Fibroblast of lung (primary cell): ENCODE measurements at places on chromosomes 16 and 17.

- no peak for DNase-seq
Observed at GRCh38 chr16:57531635-57532265, 4.6 kb downstream of the CCDC102A start.

DNA sequence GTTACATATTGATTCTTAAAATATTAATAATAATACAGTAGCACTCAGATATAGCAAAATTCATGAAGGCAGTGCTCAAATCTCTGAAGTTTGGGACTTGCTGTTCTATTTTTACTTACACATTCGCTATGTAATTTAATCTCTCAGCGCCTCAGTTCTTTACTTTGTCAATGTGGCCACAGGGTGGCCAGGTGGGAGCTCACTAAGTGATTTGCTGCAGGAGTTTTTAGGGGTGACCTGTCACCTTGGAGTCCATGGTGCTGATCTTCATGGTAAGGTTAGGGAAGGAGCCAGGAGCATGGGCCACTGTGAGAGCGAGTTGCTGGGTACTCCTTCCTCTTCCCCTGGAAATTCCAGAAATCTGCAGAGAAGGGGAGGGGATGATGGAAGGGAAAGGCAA lies 28.1 kb downstream of the VWA3A start:
- DNase-seq: no peak

DNA sequence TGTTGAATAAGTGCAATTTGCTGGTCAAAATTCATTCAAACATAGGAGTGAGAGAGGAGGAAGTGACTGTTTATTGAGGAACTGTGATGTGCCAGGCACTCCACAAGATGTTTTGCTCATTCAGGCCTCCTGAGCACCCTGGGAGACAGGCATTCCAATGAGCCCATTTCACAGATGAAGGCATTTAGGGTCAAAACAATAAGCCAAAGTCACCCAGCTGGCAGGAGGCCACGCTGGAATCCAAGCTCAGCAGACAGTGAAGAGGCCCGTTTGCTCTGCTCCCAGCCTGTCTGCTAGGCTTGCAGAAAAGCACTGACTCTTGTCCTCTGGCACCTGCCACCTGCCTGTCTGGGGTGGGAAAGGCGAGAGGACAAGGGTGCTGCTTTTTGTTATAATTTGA lies 10.1 kb upstream of the SLC25A39 start:
- no peak for DNase-seq

DNA sequence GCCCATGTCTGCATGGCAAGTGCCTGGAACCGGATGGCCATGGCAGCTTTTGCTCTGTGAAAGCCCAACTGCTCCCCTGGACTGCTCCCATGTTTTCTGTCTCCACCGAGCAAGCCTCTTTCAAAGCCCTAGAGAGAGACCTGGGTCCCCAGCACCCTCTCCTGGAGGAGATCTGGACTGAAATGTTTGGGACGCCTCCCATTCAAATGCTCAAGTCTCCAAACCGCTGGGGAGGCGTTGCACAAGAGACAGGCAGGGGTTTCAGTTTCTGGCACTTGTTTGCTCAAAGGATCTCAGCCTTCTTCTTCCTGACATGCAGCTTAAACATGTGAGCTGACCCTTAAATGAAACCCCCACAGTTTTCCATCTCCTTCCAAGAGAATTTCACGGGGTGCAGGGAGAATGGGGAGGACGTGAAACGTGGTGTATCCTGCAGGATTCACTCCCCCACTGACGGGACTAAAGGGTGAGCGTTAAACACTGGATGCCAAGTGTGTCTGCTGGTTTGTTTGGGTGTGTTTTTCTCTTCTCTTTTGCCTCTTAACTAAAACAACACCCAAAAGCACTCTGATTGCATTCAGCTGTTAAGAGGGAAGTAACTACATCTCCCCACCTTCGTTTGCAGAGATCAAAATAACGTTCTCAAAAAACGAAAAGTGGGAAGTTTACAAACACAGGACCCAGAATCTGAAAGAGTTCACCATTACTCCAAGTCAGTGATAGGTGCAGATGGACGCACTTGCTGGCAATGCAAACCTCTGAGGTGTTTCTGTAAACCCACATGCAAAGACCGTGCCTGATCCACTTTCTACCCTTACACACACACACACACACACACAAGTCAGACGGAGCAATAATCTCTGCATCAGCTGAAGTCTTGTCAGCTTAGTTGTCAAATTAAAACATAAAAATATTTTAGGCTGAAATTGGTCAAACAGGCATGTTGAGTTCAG lies 256.9 kb downstream of the C16orf95 start:
- DNase-seq: peak; percentile 83

- DNase-seq: no peak
Observed at GRCh38 chr16:75028544-75029135, 29.8 kb downstream of the ZNRF1 start.

GRCh38 chr17:53193044-53193443 lies 629.7 kb upstream of the KIF2B start:
- no peak for DNase-seq

DNA sequence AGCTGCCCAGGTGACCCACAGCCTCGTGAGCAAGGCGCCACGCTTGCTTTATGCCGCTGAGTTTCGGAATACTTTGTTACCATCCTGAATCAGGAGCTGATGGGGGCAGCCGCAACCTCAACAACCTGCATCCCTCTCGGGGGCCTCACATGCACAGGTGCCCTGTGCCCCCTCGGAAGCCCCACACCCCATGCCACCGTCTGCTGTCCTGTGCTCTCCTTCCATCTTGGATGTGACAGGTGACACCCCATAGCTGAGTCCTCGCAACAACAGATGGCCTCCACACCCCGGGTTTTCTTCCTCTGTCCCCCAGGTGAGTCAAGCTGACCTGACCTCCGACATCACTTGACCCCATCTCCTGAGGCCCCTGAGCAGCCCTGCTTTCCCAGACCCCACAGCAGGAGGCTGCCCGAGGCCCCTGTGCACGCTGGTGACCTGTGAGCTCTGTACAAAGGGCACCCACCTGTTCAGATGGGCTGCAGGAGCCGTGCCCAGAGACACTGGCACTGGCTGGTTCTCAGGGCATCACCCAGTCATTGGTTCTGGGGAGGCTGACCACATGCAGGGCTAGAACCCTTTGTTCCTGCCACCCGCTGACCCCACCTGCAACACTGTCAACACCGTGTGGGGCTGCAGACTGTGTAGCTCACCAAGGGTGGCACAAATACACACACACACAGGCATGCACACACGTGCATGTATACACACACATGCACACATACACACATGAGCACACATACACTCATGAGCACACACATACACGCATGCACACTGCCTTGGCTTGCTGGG lies 57.7 kb downstream of the RMI2 start:
- no peak for DNase-seq

GRCh38 chr17:27650836-27651235 lies 19.8 kb downstream of the LGALS9 start:
- no peak for DNase-seq

- no peak for DNase-seq
Observed at GRCh38 chr17:40540448-40540847, 24.8 kb downstream of the CCR7 start.

- no peak for DNase-seq
Observed at GRCh38 chr16:68972013-68972412, 128.7 kb downstream of the TANGO6 start.

- DNase-seq: no peak
Observed at GRCh38 chr16:16973707-16974591, 496.8 kb downstream of the XYLT1 start.

DNA sequence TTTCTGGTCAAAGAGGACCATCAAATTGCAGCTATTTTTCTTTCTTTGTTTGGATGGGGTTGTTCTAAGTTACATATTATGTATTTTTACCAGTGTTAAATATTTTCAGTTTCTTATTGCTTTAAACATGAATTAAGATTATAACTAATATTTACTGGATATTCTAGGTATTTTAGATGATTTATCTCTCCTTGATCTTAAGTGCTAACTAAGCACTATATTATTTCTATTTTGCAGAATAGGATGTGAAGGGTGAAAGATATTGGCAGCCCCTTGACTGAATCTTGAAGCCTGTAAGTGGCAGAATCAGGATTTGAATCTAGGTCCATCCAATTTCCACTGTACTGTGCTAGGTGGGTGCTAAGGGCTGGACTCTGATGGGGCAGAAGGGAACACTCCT lies 307.3 kb upstream of the CCL2 start:
- DNase-seq: no peak

DNA sequence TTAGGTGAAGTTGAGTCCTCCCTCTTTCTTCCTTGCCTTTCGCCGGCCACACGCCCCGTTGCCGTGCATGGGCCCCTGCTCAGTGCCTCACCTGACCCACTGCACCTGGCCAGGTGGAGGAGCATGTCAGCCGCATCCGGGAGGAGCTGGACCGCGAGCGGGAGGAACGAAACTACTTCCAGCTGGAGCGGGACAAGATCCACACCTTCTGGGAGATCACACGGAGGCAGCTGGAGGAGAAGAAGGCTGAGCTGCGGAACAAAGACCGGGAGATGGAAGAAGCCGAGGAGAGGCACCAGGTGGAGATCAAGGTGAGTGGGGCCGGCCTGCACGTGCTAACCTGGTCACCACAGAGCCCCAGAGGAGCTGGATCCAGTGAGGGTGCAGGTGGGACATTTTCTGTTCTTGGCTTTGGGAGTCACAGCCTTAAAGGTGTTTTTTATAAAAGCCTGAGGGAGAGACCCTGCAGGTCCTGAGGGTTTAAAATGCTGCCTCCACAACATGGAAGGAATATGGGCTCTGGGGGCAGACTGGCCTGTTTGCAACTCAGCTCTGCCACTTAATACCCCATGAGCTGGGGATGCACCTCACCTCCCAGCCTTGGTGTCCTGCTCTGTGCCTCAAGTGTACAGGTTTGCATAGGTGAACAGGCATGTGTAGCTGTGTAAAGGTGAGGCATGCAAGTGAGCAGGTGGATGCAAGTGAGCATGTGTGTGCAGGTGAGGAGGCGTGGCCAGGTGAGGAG lies 12.1 kb upstream of the DBNDD1 start:
- DNase-seq: no peak

DNA sequence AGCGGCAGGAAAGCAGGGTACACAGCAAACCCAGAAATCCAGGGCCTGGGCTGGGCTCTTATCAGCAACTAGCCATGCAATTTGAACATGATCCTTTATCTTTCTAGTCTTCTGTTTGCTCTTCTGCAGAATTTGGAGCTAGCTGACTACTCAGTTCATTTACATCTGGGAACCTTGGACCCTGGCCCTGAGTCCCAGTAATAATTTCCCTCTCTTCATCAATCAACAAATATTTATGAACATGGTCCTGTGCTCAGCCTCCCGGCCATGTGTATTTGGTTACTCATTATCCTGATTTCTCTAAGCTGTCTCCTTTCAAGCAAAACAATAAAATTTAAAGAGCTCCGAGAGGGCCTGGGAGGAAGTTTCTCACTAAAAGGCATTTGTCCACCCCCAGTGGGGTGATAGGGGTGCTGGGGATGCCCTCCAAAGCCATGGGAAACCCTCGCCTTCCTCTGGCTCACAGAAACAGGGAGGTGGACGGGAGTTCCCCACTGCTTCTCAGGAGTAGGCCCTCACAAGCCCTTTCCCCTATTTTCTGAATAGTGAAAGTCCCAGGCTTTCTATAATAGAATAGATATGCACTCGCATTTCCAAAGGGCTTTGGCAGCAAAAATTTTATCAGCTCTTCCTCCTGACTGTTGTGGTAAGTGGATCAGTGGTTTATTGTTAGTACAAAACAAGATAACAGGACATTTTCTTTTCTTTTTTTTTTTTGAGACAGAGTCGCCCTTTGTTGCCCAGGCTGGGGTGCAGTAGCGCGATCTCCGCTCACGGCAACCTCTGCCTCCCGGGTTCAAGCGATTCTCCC lies 6.9 kb upstream of the WDR59 start:
- DNase-seq: peak; percentile 50

GRCh38 chr17:628089-628941 lies 86.3 kb downstream of the VPS53 start:
- DNase-seq: peak; percentile 26

GRCh38 chr16:69693916-69694315 lies 32.4 kb downstream of the NQO1 start:
- no peak for DNase-seq

DNA sequence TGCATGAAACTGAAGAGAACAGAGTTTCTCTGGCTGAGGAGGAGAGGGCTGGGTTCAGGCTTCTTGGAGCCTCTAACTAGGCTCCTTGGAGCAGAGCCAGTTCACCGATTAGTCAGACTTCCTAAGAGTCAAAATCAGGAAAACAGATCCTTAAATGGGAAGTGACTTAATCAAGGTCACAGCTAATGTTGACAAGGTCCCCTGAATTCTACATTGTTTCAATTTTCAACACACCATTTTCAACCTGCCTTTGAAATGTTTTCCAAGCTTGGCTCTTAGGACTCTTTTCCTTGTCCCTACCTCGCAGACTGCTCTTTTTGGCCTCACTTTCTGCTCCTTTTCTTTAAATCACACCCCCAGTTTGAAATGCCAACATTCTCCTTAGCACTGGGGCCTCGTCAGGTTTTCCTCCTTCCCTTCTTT lies 16.3 kb downstream of the MYL4 start:
- peak; percentile 97 for DNase-seq

- DNase-seq: peak; percentile 41
Observed at GRCh38 chr17:29116804-29117753, 63.1 kb downstream of the MYO18A start.

DNA sequence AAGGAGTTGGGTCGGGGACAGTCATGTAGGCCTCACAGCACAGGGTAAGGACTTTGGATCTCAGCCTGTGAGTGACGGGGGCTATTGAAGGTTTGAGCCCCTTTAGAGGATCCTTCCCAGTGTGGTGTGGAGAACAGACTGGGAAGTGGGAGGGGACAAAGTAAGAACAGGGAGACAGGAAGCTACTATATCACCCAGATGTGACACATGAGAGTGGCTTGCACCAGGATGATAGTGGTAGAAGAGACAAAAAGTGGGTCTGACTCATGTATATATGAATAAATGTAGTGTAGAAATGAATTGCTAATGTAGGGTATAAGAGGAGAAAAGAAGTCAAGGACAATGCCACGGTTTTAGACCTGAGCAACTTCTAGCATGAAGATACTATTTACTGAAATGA lies 4.5 kb downstream of the NUP93 start:
- peak; percentile 12 for DNase-seq

GRCh38 chr17:47368262-47368661 lies 44.5 kb downstream of the EFCAB13 start:
- no peak for DNase-seq

DNA sequence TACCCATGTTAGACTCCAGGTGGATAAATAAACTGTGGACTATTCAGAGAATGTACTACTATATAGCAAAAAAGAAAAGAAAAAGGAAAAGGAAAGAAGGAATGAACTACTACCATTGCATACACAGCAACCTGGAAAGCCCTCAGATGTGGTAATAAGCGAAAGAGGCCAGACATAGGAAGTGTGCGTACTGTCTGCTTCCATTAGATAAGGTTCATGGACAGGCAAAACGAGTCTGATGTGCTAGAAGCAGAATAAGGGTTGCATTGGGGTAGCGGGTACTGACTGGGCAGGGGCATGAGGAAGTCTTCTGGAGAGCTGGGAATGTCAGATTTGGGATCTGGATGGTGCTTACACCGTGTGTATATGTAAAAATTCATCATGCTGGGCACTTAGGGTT lies 21.8 kb downstream of the CLEC16A start:
- DNase-seq: no peak

GRCh38 chr17:1931844-1932579 lies 93.1 kb downstream of the RTN4RL1 start:
- DNase-seq: peak; percentile 51
